ENCODE measurements at places on chromosomes 1 and 21.

DNA sequence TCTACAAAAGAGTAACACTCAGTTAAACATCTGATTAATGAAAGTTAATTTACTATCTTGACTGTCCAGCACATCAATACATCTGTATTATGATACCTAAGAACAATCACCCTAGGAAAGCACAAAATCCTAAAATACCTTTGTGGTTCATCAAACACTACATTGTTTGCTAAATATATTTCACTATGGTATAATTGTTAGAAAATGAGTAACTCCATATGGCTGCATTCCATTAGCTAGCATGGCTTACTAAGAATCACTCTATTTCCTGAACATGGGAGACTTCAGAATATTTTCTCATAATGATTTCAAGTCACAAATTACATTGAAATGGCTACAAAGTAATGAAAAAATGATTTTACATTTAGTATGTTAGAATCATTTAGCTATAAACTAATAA is 12.5 kb downstream of the TRMT1L start:
- DNase-seq = peak; percentile 26

DNA sequence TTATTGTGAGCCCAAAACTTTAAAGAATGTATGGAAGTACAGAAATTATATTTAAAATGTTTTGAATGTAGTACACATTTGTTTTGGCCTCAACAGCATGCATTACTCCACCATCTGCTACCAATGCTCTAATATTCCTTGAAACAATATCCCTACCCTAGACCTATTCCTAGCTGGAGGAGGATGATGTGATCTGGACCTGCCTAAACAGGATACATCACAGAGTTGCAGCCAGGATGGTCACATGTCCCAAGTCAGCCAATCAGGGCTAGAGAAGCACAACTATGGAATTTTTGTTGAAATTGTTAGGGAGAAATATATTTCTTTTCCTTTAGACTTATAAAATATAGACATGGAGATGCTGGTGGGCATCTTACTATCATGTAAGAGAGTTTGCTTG is 623.3 kb upstream of the NR5A2 start:
- DNase-seq = peak; percentile 16

- DNase-seq = peak; percentile 30
Measured at GRCh38 chr1:93394514-93394913, 48.8 kb downstream of the DR1 start.

GRCh38 chr1:216814576-216815259 is 91.5 kb upstream of the ESRRG start:
- DNase-seq = no peak

DNA sequence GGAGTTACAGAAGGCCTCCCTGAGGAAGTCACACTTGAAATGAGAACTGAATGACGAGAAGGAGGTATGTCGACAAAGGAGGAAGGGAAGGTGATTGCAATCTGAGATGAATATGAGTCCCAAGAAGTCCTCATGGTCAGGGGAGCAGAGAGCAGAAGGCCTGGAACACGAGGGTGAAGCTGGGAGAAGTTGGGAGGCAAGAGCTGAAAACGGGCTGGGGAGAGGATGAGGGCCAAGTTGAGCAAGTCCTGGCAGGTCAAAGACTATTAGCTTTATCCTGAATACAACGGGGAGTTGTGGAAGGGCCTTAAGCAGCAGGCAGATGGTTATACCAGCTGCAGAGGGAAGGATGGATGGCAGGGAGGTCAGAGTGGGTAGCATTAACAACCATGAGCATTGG is 89.5 kb downstream of the KCNJ15 start:
- no peak for DNase-seq

DNA sequence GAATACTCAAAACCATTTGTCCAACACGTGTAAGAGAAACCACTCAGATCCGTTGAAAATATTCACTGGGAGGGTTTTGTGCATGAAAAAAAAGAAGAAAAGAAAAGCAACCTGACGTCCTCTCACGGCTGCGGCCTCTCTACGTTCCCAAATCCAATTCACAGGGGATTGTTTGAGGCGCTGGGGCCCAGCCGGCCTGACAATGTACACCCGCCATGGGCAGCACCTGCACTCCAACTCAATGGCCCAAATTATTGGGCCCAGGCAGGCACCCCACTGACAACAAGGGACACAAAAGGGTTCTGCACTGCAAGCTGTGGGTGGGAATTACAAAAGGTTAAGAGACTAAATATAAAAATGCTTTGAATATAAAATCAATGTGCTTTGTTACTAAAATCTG is 41.5 kb downstream of the MORN1 start:
- DNase-seq = no peak

DNA sequence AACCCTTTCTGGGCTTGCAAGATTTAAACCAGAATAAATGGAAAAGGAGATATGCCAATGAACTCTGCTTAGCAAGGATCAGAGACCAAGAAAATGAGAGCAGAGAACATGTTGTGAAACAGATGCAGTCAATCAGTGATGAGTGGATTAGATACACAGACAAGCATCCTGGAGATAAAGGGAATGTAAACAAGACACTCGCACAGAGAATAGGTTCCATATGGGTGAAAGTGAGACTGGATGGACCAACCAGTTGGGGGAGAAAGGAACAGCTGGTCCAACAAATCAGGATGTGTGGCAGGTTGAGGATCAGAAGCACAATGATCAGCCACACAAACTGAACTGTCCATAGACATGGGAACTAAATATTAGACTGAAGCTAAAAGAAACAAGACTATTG is 338.2 kb downstream of the ASTN1 start:
- no peak for DNase-seq

DNA sequence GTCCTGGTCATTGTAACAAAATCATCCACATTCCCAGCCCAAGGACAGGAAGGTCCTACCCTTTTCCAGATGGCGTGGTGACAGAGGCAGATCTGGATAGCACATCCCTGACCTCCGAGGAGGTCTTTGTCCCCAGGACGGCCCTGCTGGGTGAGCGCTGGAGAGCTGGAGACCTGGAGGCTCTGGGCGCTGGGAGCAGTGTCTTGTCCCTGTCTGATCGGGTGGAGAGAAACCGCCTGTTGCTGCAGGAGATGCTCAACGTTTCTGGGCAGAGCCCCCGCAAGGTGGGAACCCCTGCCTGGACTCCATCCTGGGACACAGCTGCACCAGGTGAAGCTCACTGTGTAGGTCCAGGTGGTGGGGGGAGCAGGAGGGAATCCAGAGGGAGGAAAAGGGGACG is 4.1 kb downstream of the KIAA1614 start:
- DNase-seq = no peak

DNA sequence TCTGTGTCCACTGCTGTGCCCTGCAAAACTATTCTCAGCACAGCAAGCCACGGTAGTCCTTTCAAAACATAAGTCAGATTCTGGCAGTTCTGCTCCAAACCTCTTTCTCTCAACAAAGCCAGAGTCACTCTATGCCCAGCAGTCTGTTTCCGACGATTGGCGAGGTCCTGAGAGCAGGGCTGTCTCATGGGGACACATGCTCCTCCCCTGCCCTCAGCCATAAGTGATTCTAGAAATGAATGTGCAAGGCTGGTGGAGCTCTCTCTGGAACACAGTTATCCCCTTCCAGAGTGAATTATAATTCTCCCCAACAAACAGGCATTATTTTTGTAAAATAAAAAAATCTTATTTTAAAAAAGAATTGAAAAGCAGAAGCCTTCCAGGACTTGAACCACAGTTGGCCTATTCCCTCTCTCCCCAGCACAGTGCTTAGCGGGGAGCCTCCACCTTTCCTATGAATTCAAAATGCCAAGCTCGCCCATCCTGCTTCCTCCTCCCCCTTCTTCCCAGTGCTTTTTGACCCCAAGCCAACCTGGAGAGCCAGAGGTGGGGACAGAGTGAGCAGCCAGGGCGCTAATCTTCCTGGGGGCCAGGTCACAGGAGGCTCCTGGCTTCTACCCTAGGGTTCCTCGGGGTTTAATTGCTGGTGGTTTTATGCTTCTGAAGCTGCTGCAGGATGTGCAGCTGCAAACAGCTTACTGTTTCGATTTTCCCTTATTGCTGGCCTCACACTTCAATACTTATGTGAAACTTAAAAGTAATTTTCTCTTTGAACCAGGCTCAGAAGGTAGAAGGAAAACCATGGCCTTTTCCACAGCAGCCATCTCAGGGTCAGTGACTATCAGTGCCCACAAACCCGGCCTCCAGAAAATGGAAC is 41.1 kb downstream of the KCNJ6 start:
- no peak for DNase-seq

GRCh38 chr1:8018492-8019228 is 7.4 kb downstream of the ERRFI1 start:
- no peak for DNase-seq

GRCh38 chr1:27961646-27962221 is 2.0 kb downstream of the XKR8 start:
- no peak for DNase-seq

- no peak for DNase-seq
Measured at GRCh38 chr1:216582151-216582550, 141.1 kb downstream of the ESRRG start.

DNA sequence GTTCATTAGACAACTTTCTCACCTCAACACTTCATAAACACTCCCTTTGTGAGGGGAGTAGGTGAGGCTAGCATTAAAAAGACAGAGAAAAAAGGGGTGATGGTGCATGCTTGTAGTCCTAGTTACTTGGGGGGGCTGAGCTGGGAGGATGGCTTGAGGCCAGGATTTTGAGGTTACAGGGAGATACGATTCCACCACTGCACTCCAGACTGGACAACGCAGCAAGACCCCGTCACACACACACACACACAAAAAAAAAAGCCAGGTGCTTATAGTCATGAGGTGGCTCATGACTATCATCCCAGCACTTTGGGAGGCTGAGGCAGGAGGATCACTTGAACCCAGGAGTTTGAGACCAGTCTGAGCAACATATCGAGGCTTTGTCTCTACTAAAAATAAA is 29.6 kb downstream of the GON4L start:
- no peak for DNase-seq

GRCh38 chr1:212677136-212677535 is 22.5 kb downstream of the BATF3 start:
- no peak for DNase-seq

DNA sequence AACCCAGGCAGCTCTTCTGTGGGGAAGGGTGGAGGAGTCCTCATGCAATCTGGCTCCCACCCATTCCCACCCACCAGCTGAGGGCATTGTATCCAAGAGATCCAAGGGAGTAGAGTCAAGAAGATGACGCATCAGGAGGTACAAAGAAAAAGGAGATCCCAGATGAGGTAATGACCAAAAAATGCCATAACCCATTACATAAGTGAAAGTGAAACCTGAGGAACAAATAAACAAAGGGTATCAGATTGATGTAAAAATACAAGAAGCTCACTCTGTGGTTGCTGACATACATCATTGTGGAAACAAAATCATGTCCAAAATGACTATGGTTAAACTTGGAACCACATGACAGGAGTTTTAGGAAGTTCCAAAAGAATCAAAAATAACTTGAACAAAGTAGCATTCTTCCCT is 42.5 kb downstream of the CCN1 start:
- DNase-seq = no peak

DNA sequence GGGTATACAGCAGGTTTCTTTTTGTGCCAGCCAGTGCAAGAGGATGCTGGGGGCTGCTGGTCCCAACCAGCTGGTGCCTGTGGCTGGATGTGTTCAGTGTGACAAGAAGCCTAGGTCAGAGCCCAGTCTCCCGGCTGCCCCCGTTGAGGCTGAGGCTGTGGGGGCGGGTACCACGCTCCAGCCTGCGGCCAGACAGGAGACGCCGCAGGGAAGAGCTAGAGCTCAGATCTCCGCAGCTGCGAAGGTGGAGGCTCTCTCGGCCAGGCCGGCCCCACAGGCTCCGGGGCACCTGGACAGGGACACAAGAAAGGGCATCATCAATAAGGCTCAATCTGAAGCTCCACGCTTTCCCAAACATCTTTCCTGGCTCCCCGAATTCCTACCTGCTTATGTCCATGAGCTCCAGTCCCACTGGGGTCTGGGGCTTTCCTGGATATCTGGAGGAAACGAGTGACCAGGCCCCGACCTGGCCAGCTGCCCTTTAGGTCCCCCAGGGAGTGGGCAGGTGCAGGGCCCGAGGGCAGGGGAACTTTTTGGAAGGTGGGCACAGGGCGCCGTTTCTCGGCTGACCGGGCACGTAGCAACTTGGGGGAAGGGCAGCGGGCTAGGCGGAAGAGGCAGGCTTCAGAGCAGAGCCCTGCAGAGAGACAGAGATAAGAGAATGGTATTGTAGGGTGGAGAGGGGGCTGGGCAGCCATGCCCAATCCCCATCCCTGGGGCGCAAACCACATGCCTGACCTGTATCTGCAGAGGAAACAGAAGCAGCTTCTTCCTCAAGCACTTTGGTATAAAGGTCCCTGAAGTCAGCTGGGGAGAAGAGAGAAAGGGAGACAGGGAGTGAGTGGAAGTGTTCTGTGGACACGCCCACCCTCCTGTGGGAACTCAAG is 7.4 kb downstream of the ENTREP3 start:
- no peak for DNase-seq

GRCh38 chr1:230868736-230869385 is 540 bp upstream of the C1orf198 start:
- DNase-seq = no peak

- DNase-seq = peak; percentile 87
Measured at GRCh38 chr1:154972517-154973343, 1.8 kb upstream of the CKS1B start.

GRCh38 chr21:16086936-16087335 is 357.2 kb downstream of the USP25 start:
- DNase-seq = no peak

DNA sequence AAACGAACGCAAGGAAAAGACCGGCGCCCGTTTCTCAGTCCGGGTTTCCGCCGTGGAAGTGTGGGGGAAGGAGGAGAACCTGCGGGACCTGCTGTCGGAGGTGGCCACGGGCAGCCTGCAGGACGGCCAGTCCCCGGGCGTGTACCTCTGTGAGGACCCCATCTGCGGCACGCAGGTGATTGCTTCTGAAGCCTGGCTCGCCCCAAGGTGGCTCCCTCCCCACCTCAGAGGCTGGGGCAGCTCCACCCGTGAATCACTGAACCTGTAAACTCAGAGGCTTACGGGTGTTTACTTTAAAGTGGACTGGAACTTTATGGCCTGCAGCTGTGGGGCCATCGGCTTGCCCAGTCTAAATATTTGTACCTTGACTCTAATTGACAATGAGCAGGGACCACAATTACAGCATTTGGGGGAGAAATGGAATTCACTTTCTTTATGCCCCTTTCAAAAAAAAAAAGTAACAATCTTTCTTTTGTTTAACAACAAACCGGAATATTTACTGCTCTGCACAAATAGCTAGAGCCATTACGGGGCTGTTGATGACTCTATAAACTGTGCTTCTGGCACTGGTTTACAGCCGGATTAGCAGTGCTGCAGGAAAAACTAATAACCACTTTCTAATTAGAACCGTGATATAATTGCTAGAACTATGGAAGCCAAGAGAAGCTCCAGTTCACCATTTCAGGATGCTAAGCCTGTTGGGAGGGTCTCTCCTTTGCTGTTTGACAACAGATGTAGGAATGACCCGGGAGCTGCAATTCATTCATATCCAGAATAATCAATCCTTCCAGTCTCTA is 454.8 kb downstream of the KIF26B start:
- no peak for DNase-seq

GRCh38 chr1:169928438-169929209 is 34.9 kb upstream of the SCYL3 start:
- no peak for DNase-seq
